ENCODE measurements at places on chromosomes 1 and 21. TPM values are rescaled to one million over a fixed set of nuclear protein-coding genes. Genes with fewer than 3 reads are reported as not detected.
A peak's percentile ranks its signal among the peaks of the same experiment; 100 is the strongest.

MUL1 gene
- total RNA-seq = 30.8 TPM

TENT5C gene
- total RNA-seq = 0.21 TPM

GUK1 gene
- 155 TPM for total RNA-seq

SERTAD4 gene
- total RNA-seq = 71.7 TPM

CATSPER4 gene
- not detected for total RNA-seq

S100A12 gene
- total RNA-seq = not detected

- no peak for DNase-seq
Measured at GRCh38 chr1:112904071-112904830, 51.7 kb downstream of the SLC16A1 start.

DNA sequence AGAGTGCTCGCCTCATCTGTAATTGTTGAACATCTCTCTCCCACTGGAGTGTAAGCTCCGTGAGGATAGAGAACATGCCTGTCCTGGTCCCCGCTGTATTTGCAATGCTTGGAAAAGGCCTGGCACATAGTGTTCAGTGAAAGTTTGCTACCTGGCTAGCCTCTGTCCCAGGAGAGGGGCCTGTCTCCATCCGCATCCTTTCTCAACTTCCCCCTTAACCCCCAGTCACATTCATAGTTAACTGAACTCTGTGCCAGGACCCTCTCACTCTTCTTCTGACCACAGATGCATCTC lies 15.2 kb downstream of the SPOCD1 start:
- no peak for DNase-seq

GRCh38 chr1:116682641-116683221 lies 15.2 kb upstream of the IGSF3 start:
- no peak for DNase-seq

- DNase-seq = no peak
Measured at GRCh38 chr1:21751281-21751680, 31.7 kb downstream of the USP48 start.

- no peak for DNase-seq
Measured at GRCh38 chr1:18972991-18973390, 16.5 kb upstream of the IFFO2 start.

GRCh38 chr1:208112401-208112800 lies 131.8 kb downstream of the PLXNA2 start:
- DNase-seq = no peak

DNA sequence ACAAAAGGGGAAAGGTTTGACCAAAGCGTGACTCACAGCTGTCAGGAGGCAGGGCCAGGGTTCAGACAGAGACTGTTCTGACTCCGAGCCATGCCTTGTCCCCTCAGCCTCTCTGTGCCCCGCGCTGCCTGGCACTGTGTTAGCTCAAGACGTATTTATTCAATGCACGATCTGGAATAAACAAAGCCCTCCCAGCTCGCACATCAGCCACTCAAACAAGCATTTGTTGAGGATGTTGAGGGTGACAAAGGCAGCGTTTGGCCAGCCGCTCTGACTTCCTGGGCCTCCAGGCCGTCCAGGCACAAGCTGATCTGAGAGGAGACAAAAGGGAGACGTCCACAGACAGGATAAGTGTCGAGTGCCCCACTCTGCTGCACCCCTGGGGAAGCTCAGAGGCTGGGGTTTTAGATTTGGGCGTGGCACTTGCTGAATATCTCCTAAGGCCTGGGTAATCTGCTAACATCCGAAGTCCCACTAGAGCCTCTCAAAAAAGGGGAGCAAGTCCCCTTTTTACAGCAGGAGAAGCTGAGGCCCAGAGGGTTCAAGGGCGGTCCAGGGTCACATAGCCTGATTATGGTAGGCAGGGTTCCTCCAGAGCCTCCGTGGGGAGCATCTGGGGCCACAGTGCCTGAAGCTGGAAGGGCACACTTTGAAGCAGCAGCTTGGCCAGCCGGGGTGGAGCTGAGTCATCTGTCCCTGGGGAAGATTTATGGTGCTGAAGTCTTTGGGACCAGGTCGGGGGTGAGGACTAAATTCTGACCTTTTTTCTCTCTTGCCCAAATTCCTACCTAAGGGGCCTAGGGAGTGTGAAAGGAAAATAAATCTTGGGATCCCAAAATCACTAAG lies 95.9 kb downstream of the SPSB1 start:
- DNase-seq = no peak

- no peak for DNase-seq
Measured at GRCh38 chr1:191618181-191618580, 540.1 kb upstream of the RGS18 start.

- peak; percentile 17 for DNase-seq
Measured at GRCh38 chr1:156284757-156285156, 632 bp downstream of the TMEM79 start.

DNA sequence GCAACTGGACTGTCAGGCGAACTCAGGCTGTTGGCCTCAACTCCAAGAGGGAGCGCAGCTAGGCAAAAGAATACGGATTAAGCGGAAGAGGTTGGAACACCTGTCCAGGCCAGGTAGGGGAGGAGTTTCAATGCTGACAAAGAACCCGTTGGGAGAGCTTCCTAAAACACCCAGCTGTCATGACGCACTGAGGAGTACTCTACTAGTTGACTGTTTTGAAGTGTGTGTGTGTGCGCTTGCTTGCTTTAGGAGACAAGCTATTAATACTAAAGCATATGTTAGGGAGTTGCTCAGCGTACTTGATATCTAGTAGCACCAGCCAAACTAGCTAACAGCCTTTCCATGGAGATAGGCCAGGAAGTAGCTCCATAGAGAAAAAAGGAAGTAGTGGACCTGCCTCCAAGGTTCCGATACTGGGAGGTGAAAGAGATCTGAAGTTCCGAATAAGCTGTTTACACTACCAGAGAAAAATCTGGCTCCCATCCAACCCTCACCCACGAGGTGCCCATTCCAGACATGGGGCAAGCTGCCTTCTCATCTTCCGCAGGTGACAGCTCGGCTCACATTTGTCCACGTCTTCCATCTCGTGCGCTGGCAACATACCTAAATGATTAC lies 974 bp upstream of the FNBP1L start:
- no peak for DNase-seq

DNA sequence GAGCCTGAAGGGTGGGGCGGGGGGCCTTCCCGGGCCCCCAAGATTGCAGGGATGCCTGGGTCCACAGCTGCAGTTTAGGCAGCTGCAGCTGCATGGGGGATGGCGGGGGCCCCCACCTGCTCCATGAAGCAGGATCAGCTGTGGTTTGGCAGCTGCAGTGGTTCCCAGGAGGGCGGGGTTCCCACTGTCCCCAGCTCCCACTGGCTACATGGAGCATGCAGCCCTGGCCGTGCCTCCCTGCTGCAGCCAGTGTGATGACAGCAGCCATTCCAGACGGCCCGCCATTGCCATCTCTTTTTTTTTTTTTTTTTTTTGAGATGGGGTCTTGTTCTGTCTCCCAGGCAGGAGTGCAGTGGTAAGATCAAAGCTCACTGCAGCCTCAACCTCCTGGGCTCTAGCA lies 992 bp upstream of the C1QA start:
- no peak for DNase-seq

DNA sequence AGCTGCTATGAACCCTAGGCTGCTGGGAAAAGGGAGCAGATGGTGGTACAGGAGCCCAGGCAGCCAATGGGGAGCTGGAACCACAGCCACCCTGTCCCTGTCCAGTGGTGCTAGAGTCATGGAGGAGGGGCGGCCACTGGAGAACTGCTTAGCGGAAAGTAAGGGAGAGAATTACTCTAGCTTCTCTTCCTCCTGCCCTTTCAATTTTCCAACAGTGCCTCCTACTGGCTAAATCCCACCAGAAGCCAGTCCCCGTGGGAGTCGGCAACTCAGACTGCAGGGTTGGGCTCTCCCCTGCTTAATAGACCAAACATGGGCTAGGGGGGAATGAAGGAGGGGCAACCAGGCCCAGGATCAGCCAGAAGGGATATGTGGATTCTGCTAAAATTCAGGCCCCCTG lies 154.5 kb downstream of the ACTL8 start:
- DNase-seq = peak; percentile 30

All from chondrocyte (in vitro differentiated cells).